ENCODE measurements at places on chromosomes 5 and 9.

DNA sequence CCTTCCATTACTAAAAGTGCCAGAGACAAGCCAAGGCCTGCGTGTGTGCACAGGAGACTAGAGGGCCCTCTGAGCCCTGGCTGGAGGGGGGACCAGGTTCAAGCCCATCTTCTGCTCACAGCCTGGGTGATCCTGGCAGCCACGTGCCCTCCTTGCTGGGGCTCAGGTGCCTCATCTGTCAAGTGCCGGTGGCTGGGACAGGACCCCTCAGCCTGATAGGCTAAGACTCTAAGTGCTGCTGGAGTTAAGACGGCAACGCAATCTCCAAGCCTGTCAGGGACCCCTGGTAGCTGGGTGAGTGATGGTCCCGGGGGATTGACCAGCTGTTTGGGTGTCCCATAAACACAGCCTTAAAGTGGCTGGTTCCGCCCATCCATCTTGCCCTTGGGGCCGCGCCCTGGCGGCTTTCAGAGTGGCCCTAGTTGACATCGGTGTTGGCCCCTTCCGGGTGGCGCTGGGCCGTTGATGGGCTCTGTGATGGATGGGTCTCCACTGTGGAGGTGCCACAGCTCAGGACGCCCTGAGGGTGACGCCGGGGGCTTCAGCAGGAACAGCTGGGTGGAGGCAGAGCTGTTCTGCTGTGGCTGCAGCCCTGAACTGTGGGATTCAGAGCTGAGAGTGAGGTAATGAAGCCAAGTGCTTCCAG is 136.2 kb downstream of the BARX1 start:
- no peak for DNase-seq

DNA sequence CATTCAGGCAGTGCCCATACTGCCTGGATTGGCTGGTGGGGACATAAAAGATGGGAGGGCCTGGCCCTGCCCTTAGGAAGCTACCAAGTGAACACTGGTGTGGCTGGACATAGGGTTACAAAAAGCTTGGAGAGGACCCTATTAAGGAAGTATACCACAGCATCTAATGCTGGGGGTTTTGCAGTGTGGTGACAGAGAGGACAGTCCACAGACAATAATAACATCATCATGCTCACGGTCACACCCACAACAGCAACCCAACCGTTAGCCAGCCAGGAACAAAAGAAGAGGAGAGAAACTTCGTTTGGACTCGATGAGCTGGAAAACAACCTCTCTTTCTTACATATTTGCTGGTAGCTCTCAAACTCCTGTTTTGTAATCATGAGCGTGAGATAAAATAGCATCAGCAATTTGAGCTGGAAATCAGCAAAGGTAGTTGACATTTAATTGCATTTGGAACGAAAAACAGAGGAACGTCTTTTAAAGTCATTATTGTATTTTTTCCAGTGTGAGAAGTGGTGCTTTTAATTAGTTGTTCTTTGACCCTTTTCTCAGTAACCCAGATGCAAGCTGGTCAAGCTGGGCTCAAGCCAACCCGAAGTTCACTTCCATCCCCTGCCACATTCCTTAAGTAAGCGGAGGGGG is 73.4 kb downstream of the NSG2 start:
- no peak for DNase-seq

GRCh38 chr9:69622676-69623075 is 49.5 kb downstream of the APBA1 start:
- no peak for DNase-seq

DNA sequence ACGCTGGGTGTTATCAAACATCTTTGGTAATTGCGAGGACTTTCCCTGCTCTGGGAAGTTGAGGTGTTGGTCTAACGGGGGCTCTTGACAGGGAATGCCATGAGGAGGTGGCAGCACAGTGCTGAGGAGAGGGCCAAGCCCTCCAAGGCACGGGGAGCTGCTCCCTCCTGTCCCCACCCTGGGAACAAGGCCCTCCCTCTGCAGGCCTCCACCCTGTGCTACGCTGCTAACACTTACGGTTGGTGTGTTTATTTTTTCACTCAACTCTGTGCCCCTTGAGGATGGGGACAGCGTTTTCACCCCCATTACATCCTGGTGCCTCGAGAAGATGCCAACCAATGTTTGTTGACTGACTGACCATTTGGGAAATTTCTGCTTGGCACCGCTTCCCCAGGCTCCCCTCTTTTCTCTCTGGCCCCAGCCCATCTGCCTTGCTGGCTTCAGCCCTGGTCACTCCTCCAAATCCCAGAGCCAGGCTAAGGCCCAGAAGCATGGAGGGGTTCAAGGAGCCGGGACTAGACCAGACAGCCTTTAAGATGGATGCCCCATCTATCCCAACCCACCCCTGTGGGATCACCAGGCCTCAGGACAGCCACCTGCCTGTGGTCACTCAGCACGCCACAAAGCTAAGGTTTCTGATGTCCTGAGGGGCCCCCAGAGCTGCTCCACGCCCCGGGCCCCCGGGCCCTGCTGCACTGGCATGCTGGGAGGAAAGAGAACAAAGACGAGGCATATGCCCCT is 125.7 kb downstream of the BARX1 start:
- DNase-seq = no peak

DNA sequence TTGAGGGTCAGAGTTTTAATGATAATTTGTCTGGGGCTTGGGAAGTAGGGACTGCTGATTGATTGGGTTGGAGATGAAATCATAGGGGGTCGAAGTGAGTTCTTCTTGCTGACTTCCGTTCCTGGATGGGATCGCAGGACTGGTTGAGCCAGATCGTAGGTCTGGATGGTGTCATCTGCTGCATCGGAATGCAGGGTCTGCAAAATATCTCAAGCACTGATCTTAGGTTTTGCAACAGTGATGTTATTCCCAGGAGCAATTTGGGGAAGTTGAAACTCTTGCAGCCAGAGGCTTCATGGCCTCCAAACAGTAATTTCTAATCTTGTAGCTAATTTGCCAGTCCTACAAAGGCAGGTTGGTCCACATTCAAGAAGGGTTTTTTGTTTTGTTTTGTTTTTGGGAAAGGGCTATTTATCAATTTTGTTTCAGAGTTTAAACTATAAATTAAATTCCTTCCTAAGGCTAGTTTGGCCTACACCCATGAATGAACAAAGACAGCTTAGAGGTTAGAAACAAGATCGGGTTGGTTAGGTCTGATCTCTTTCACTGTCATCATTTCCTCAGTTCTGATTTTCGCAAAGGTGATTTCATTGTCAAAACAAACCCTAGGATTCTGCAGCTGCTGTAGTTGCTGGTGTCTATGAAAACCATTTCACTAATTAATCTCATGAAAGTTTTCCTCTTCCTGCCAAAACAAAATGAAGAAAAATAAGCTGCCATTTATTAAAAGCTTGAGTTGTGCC is 388.0 kb downstream of the TMEM232 start:
- no peak for DNase-seq

GRCh38 chr5:68170826-68171558 is 44.6 kb upstream of the PIK3R1 start:
- no peak for DNase-seq
